ENCODE measurements at places on chromosomes 11 and 22.

GRCh38 chr11:110097459-110098012, 4.3 kb downstream of the ZC3H12C start:
- DNase-seq = no peak

DNA sequence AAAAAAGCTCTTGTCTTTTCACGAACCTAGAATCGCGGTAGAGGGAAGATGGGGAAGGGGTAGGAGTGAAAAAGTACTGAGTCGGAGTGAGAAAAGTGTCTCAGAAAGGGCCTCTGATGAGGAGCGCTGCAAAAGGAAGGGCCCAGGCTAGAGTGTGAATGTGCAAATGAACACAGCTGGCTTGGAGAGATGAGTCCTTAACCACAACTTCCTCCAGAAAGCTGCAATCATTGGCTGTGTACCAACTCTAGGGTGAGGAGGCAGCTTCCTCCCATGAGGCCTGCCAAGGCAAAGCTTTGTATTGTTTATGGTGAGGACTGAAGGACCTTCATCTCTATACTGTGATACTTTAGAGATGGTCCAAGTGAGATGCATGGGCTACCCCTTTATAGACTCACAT, 566.9 kb upstream of the ANO5 start:
- DNase-seq = no peak

GRCh38 chr22:38505541-38506117, 482 bp downstream of the DDX17 start:
- peak; percentile 83 for DNase-seq

DNA sequence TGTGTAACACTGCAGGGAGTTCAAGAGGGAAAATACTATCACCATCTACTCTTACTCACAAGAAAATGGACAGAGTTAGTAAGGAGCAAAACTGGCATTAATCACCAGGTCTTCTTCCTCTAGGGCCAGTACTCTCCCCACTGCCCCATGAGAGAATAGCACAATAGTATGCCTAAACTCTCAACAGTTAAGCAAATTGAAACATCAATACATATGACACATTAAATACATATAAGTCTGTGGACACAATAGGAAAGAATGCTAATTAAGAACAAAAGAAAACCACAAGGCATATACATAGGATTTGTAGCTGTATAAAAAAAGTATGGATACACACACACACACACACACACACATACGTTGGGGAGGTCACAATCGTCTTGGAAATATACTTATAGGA, 197.9 kb upstream of the BDNF start:
- no peak for DNase-seq

DNA sequence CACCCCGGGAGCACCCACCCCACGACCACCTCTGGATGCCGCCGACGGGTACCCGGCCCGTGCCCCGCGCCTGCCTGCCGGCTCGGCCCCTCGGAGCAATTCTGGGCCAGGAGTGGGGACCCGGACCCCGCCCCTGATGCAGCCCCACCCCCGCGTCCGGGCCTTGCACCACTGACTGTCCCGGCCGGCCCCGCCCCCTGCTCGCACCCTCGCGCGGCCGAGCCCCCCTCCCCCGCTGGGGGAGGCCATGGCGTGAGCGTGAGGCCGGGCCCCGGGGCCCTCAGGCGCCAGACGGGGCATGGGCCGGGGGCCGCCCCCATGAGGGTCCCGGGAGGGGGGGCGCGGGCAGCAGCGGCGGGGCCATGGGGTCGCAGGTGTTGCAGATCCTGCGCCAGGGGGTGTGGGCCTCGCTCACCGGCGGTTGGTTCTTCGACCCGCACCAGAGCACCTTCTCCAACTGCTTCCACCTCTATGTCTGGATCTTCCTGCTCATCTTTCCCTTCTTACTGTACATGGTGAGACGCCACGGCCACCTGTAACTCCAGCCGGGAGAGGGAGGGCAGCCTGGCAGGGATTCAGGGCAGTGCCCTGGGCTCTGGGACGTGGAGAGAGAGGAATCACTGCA, 486 bp downstream of the PCNX3 start:
- no peak for DNase-seq

DNA sequence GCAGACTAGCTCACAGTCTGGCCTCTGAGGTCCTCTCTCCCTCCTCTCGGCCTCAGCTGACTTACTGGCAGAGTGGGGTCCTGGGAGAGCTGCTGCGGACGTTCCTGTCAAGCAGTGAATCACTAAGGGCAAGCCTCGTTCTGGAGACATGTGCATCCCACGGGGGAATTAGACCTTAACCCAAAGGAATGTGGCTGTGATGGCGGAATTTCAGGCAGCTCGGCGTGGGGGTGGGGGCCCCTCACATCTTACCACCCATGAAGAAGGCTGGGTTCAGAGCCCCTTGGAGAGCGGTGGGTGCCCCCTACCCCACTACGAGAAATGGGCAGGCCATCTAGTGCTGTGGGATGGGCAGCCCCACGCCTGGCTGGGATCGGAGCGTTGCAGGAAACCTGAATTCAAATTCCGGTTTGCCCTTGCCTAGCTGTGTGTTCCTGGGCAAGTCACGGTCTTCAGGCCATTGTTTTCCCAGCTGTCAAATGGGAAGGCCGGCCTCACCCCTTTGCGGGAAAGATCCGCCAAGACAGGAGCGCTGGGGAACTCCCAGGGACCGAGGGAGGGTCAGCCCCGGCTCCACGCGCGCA, 554 bp downstream of the LRRC32 start:
- peak; percentile 41 for DNase-seq

DNA sequence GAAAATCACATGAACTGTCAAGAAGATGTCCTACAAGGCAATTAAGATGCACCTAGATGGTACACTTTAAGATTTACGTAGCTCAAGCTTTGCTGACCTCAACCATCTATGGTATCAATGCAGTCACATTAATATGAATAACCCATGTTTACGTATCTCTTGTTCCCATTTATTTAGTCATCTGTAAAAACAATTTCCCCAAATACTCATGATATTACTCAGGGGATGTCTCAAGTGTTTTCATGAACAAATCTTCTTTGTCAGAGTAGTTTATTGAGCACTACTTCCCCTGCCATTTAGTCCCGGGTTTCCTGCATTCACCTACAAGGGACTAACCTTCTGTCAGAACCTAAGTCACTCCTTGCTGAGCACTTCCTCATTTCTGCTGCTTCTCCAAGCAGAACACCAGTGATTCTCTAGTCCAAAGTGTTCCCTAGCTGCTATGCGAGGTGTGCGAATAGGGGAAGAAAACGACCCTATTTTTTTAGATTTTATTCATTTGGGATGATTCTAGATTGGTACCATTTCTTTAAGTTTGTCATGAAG, 554.3 kb upstream of the LRRC4C start:
- DNase-seq = no peak

- DNase-seq = peak; percentile 75
These were observed 15.4 kb downstream of the GGA1 start for GRCh38 chr22:37624017-37624365.

- no peak for DNase-seq
These were observed 41.3 kb downstream of the CDKN1C start for GRCh38 chr11:2844116-2844842.

DNA sequence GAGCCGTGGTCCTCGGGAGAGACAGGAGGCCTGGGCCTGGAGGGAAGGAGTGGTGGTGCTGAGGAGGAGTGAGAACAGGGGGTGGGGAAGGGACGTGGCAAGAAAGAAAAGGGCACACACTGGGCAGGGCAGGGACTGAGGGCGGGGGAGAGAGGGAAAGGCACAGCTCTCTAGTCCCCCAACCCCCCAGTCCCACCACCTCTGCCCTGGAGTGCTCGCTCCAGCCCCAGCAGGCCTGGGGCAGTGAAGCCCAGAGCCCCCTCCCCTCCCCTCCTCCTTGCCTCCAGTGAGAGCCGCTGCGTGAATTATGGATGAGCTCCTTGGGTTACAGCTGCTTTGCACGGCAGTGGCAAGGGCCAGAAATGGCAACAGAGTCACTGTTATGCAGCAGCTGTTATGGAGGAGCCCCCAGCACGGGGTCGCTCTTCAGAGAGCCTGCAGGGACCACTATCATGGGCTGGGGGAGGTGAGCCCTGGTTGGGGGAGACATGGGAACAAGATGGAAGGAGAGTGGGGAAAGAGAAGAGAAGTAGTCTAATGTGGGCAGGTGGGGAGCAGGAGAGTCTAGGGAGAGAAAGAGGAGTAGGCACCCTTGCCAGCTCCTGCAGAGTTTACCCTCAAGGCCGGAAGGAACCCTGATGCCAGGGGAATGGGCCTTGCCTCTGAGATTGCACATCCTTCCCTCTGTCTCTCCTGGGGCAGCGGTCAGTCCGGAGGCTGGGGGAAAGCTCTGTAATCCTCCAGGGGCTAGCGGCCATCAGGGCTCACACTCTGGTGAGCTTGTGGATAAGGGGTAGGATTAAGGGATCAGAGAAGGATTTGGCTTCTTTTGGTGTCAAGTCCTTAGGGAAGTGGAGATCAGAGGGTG, 3.6 kb downstream of the RTN4RL2 start:
- no peak for DNase-seq

GRCh38 chr11:36638556-36638955, 40.5 kb upstream of the RAG2 start:
- no peak for DNase-seq
